Stimulated activated CD4-positive, alpha-beta T cell treated with anti-CD3 and anti-CD28 coated beads, Interleukin-2, amount 100 ng/mL, for 24 hours (primary cell): ENCODE measurements at places on chromosomes 4 and X.
A peak's percentile ranks its signal among the peaks of the same experiment; 100 is the strongest.

DNA sequence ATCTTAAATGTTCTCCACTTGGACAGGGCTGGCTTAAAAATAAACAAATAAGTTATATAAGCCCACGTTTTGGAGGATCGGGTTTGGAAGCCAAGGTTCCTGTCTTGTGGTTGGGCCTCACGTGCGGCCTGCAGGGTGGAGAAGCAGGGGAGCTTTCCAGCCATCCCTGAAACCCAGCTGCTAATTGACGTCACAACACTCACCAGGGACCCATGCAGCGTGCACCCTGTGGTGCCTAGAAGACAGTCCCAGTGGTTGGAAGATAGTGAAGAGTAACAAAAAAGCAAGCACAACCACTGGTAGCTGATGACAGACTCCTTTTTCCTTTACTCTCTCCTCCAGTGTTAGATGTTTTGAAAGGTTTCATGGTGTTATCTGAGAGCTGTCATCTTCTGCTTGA is 142.0 kb upstream of the RBPJ start:
- no peak for DNase-seq

DNA sequence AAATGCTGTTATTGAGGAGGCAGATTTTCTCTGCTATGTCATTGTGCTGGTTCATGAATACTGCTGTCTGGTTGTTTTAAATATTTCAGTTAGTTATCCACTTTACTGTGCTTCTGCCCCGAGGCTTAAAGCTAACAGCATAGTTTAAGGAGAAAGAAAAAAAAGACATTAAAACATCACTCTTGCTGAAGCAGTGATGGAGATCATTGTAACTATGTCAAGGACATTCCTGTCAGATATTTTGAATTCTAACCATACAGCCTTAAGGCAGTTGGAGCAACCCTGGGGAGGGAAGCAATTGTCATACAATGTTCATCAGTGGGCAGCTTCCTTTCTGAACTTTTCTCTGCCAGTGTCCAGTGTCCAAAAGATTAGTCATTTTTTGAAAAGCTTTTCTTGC is 199.0 kb upstream of the DDX53 start:
- DNase-seq, result no peak

- DNase-seq, result no peak
Measured at GRCh38 chr4:152068866-152069265, 308.1 kb upstream of the GATB start.

DNA sequence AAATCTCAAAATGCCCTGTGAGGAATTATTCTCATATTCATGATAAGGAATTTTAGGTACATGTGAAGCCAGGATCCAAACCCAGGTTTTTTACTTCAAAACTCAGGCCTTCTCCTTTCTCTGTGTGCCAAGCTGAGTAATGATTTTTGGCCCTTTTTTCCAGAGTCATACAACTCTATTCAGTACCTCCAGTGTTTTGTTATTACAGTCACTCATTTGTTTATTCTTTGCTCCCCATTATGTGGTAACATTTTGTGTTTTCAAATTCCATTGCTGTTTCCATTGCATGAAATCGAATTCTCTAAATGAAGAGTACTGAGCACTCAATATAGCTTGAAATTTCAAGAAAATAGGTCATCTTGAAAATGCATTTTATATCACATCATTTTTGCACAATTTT is 315.4 kb downstream of the NR3C2 start:
- DNase-seq, result no peak

GRCh38 chrX:29666366-29666765 is 549.0 kb upstream of the MAGEB2 start:
- DNase-seq, result no peak

GRCh38 chrX:151633157-151633556 is 62.1 kb upstream of the PRRG3 start:
- no peak for DNase-seq

- no peak for DNase-seq
Measured at GRCh38 chrX:11890836-11891514, 132.9 kb downstream of the MSL3 start.

DNA sequence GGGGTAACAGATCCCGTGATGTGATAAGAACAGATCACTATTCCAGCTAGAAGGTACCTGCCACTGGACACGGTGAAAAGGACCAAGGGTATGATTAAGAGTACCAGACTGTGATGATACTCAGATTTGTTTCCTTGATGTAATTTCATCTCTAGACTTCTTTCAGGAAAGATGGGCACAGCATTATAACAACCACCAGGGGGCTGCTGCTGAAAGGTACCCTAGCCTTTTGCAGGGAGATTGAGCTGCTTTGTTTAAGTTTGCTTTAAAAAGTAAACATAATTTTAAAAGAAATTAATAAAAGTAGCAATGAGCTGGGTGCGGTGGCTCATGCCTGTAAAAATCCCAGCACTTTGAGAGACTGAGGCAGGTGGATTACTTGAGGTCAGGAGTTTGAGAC is 145.4 kb downstream of the EMCN start:
- DNase-seq, result peak; percentile 1

DNA sequence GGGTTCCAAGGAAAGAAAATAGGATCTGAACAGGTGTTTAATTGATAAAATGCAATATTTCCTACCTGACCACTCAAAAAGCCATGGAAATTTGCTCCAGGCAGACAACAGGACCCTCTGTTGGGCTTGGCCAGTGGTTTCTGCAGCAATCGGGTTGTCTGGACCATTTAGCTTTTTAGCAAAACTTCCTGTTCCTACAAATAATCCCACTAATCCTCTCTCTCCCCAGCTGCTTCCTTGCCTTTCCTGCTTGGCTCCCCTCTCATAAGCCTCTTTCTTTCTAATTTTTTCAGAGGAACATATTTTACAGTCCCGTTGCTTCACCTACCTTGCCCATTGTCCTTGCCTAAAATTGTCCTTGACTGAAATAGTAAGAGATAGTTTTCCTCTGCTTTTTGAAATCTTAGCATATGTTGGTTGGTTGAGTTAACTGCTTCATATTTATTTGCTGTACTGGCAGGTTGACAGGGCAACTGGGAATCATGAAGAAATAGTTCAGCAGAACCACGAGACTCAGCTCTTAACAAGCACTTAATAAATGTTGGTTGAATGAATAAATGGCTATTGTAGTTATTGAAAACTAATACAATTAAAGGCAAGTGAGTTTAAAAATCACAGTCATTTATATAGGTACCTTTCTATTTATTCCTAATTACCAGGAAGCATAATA is 259.8 kb downstream of the KCNIP4 start:
- no peak for DNase-seq

GRCh38 chrX:134375691-134376090 is 84.3 kb upstream of the HPRT1 start:
- no peak for DNase-seq

GRCh38 chr4:29372971-29373370 is 1347.2 kb upstream of the PCDH7 start:
- no peak for DNase-seq

DNA sequence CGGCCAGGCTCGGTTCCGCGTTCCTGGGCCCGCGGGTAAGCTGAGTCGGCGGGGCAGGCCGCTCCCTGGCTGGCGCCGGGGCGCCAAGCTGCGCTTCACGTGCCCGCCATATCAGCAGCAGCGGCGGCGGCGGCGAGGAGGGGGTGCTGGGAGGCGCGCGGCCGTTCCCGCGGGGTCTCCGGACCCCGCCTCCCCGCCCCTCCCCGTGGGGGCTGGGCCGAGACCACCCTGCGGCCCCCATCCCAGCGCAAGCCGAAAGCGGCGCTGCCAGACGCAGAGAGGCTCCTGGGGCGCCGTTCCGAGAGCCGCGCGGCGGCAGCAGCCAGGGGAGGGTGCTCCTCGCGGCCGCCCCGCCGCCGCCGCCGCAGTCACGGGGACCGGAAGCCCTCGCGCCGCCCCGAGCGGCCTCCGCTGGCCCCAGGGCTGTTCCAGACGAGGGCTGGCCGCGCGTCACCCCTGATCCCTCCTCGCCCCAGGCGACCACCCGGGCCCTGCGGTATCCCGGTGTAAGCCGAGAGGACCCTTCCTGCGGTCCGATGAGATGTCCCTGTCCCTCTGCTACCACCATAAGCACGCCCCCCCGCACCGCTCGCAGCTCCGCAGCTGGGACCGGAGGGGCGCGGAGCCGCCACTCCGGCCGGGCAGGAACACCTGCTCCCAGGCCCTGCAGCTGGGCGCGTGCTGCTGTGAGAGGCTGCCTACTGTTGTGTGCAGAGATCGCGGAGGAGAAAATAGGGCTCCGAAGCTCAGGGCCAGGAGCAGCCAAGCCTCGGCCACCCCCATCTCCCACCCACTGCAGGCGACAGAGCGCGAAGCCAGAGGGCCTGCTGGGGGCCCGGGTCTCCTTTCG is 7.5 kb upstream of the BCOR start:
- peak; percentile 37 for DNase-seq

DNA sequence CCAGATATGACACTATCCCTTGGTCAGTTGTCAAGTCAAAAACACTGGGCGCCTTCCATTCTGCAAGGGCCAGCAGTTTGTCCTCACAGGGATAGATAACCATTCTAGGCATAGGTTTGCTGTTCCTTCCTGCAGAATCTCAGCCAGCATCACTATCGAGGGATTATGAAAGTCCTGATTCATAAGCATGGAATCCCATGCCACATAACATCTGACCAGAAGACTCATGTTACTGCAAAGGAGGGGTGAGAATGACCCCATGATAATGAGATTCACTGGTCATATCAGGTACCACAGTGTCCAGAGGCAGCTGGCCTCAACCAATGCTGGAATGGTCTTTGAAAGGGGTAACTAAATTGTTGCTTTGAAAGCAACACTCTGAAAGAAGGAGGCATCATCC is 84.7 kb downstream of the OTC start:
- no peak for DNase-seq

- no peak for DNase-seq
Measured at GRCh38 chrX:91122151-91122694, 312.4 kb upstream of the PABPC5 start.

- no peak for DNase-seq
Measured at GRCh38 chrX:40201329-40201885, 103.6 kb upstream of the BCOR start.

- no peak for DNase-seq
Measured at GRCh38 chr4:3257556-3258482, 8.9 kb downstream of the MSANTD1 start.

DNA sequence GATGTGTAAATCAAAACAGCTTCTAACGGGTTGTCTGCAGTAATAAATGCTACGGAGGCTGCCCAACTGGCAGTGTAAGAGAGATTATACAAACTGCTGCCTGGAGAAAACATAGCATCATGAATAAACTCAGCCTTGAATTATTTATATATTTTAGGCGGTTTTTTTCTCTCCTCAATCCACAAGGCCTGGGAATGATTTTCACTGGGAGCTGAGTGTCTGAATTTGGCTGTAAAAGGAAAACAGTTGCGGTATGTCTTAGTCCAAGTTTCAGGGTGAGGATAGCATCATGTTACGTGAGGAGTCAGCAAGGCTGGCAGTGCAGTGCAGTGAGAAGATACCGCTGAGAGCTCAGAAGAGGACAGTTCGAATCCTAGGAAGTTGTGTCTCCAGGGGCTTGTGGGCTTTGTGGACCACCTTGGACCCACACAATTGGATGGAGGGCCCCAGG is 291.5 kb upstream of the BOD1L1 start:
- no peak for DNase-seq

- no peak for DNase-seq
Measured at GRCh38 chr4:37567836-37568235, 118.3 kb downstream of the RELL1 start.

DNA sequence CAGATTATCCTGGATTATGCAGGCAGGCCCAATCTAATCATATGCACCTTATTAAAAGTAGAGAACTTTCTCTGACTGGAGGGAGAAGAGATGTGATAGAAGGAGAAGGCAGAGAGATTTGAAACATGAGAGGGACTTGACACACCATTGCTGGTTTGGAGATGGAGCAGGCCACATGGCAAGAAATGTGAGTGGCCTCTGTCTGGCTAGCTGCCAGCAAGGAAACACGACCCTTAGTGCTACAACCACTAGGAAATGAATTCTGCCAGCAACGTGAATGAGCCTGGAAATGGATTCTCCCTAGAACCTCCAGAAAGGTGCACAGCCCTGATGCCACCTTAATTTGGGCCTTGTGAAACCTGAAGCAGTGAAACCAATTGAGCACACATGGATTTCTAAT is 79.5 kb upstream of the MBNL3 start:
- DNase-seq, result no peak

DNA sequence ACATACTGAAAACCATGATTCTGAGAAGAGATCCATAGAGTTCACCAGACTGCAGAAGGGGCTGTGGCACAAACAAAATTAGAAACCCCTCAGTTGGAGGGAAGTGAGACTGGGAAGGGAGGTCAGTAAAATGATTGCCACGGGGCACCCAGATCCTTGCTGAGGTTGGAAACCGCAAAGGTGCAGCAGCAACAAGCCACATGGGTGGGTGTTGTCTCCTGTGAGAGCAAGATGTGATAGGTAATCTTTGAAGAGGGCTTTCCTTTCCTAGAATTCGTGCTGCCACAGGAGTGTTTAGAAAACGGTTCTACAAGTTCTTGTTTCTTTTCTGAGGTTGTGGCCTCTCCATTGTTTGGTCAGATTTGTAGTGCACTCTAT is 85.5 kb downstream of the NFKB1 start:
- peak; percentile 27 for DNase-seq

GRCh38 chr4:108488865-108489264 is 131.5 kb upstream of the RPL34 start:
- no peak for DNase-seq
